ENCODE measurements at places on chromosomes 4 and X.

DNA sequence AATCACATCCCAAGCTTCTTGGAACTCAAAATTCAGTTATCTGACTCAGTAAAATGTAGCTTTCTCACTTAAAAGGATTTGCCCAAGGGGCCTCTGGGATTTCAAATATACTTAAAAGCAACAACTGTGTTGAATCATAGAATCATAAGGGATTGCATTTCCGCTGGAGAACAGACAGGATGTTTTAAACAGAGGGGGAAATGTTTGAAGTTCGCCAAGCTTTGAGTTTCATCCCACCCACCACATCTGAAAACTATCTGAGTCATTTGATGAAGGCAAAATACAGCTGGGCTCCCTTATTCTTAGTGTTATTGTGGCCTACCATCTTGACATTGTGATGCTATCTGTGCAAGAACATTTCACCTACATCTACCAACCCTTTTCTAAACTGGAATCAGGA lies 73.5 kb downstream of the PPP1R2C start:
- no peak for DNase-seq

GRCh38 chr4:127311924-127312323 lies 320.8 kb upstream of the INTU start:
- DNase-seq: no peak

- DNase-seq: no peak
Measured at GRCh38 chr4:183763990-183764754, 105.1 kb downstream of the TRAPPC11 start.

GRCh38 chr4:67522851-67523671 lies 22.2 kb downstream of the CENPC start:
- DNase-seq: no peak

GRCh38 chr4:105496899-105497298 lies 23.0 kb upstream of the PPA2 start:
- DNase-seq: no peak

DNA sequence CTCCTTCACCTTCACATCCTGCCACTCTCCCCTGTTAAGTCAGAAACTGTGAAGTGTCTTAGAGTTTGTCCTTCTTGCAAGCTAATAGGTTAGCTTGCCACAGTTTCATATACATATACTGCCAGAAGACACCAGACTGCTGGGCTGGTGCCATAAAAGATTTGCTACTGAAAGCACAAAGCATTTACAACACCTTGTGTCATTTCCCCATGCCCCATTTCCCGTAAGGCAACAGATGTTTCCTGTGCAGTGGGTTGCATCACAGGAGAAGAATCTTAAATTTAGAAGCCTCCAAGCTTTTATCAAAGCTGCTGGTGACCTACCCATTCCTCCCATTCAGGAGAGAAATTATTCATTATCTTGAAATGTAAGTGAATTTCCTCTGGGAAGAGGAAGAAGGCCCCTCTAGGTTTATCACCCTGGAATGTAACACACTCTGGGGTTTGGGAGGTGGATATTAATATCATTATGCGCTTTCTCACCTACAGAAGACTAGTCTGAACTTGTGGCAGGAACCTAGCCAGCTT lies 34.5 kb upstream of the RAB33B start:
- DNase-seq: no peak

GRCh38 chr4:6732441-6733357 lies 16.7 kb downstream of the BLOC1S4 start:
- DNase-seq: no peak

DNA sequence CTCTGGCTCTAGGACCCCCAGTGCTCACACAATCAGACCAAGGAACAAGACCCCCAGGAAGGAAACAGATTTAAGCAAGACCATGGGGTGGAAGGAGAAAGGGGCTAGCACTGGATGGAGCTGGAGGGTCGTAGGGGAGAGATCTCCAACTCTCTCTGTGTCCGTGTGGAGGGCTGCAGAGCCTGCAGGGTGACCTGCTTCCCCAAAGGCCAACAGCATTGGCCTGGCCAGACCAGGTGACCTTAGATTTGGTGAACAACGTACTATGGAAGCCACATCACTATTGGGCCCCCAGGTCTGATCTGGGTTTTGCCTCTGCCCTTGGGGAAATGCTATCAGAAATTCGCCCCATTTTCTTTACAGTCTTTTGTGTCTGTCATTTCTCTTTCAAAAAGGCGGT lies 26.0 kb downstream of the NLGN3 start:
- no peak for DNase-seq

DNA sequence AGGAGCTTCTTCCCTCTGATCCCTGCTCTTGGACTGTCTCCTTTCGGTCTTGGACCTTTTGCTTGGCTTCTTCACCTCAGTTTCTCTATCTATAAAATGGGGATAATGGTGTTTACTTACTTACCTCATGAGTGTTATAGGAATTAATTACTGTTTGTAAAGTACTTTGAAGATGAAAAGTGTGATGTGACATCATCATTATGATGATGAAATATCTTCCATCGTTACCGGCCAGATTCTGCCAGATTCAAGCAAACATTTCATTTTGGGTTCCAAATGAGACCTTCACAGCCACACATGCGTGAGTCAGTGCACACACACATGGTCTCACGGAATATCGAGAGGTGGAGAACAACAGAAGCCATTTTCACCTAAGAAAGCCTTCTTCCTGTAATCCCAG lies 220.1 kb upstream of the RPL34 start:
- DNase-seq: no peak

DNA sequence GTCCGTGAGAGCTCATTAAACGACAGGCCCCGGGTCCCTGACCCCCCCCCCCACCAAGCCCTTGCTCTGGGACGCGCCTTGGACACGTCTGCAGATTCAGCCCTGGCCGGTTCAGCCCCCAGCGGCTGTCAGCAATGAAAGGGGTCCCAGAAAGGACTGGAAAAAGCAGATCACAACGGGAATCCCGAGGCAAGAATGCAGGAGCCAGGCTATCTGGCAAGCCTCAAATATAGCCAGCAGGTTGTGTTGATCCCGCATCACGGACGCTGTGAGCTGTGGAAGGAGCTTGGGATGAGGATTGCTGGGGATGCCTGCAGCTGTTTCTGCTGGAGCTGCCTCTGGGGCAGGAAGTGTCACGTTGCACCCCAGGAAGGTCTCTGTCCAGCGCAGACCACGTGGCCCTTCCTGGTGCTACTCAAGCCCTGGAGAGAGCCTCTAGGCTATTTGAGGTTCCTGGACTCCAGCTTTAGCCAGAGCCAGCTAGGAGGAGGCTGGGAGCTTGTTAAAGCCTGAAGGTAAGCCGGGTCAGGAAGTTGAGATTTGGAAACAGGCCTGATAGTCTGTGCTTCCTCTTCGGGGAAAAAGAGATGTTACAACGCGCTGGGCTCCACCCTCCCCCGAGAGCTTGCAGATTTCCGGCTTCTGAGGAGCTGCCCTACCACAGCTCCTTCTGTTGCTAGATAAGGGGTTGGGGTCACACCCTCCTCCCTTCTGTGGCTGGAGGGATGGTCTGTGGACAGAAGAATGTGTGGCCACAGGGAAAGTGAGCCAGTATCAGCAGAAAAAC lies 19.3 kb upstream of the CSF2RA start:
- DNase-seq: no peak

DNA sequence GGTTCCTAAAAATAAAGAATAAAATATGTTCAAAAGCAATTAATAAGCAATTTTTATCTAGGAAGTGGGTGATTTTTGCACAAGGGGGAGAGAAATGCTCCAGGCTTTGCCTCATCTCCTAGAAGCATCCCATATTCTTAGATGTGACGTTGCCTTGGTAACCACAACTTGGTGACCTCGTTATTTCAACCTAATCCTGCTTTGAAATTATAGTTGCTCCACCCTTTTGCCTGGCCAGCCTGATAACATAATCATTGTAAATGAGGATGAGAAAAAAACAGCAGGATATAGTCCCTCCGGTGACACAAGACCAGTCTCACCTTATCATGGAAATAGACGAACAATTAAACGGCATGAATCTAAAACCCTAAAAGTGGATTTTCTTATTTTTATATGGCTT lies 194.4 kb downstream of the QDPR start:
- DNase-seq: no peak

DNA sequence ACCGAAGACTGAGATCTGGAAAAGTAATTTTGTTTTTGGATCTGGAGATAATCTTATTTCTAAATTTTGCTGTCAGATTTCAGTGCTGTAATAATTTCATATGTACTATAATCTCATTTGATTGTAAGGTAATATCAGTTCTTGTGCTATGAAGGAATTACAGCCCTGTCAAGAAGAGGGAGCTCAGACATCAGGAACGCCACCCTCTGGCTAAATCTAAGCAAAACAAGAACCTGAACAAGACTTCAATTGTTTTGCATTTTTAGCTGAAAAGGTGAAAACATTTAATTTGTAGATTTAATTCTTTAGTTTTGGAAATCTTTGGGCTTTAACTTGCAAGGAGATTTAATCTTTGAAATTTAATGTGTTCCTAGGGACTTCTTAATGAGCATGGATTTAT lies 525.4 kb upstream of the HS3ST1 start:
- DNase-seq: no peak

- no peak for DNase-seq
Measured at GRCh38 chrX:44106864-44107263, 133.7 kb upstream of the NDP start.

DNA sequence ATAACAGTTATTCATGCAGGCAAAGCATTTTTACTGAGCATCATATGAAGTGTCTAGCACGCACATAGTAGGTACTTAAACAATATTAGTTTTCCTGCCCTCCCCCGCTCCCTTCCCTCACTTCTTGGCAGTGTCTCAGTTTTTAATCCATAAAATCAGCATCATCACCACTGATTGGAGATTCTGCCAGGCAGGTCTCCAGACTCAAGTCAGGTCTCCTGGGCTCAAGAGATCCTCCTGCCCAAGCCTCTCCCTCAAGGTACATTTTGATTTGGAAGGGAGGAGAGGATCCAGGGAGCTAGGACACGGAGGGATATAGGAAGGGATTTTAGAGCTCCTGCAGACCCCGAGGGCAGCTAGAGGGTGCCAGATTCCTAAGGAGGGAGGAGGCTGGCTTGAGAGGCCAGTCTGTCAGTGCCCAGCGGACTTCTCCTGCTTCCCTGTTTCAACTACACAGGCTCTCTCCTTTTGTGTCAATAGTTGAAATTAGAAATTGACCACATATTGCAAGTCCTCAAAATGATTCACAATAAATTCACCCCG lies 4.4 kb upstream of the FAT1 start:
- no peak for DNase-seq

GRCh38 chr4:169079942-169080827 lies 70.1 kb upstream of the CBR4 start:
- DNase-seq: no peak

DNA sequence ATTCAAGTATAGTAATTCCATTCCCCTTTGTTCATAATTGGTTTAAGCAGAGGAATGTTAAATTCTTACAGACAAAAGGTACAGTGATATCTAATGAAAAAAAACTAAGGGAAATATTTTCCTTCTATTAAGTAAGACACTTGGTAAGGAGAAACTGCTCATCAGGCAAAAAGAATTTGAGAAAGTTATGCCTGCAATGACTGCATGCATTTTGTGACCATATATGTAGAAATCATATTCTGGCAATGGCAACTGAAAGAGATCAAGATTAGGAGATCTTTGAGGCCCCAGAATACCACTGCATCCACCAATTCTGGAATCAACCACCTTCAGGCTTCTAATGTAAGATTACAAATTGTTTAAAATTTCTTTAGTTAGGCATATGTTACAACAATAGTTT lies 364.8 kb downstream of the PCDH10 start:
- no peak for DNase-seq

DNA sequence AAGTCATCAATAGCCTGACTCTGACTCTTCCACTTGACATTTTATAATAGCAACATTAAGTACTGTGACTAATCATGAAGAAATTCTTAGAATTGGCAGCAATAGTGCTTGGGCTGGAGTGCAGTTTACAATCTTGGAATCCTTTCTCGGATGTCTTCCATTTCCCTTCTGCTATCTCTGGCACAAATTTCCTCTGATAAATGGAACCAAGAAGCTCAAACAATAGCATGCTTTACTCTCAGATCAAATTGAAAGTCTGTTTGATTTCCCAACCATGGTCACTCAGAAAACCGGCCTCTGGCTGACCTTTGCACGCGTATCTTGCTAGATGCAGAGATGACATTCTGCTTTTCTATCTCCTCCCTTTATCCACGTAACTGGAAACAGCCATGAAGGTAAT lies 99.0 kb upstream of the SPANXC start:
- DNase-seq: no peak

GRCh38 chr4:33837043-33837838 lies 2407.1 kb downstream of the ARAP2 start:
- DNase-seq: no peak

- no peak for DNase-seq
Measured at GRCh38 chrX:101605728-101606127, 12.1 kb downstream of the ARMCX6 start.

- DNase-seq: no peak
Measured at GRCh38 chr4:4592414-4592813, 50.6 kb upstream of the STX18 start.

DNA sequence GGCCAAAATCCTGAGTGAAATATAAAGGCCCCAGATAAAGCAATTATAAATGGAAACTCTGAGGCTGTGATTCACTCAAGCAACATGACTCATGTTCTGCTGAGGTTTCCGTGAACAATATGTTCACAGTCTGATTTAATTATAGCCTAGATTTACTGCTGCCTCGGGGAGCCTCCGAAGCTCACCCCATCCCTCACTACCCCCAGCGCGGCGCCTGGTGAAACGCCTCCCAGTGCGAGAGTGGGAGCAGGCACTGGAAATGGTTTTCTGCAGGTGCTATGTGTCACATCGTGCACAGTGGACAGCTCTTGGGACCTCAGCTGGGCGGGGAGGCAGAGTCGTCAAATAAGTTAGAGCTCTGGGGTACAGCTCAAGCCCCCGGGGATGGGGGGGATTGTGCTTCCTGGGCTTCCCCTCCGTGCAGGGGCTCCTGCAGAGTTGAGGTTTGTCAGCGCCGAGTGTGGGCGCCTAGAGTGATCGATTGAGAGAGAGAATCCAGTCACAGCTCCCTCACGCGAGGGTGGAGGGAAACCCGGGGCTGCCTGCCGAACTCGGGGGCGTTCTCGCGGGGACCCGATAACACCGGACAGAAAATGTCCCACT lies 110.6 kb downstream of the PHKA2 start:
- DNase-seq: no peak

- no peak for DNase-seq
Measured at GRCh38 chr4:6250235-6250983, 19.2 kb upstream of the WFS1 start.

All from activated CD8-positive, alpha-beta memory T cell treated with anti-CD3 and anti-CD28 coated beads for 1 hour (primary cell).